ENCODE measurements at places on chromosomes 1 and 21. TPM values are rescaled to one million over a fixed set of nuclear protein-coding genes. Genes with fewer than 3 reads are reported as not detected.

DNA sequence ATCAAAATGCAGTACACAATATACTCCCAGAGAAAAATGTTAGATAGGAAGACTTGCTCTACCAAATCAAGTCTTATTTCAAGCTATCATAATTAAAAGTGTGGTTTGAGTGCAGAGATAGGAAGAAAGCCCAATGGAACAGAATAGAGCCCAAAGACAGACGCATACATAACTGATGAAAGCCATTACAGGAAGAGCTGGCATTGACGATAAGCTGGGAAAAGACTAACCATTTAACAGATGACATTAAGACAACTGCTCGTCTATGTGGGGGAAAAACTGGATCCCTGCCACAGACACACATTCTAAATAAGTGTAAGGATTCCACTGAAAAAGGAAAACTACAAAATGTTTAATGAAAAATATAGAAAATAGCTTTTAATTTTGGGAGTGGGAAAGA is 85.5 kb downstream of the NGF start:
- DNase-seq, result no peak

DNA sequence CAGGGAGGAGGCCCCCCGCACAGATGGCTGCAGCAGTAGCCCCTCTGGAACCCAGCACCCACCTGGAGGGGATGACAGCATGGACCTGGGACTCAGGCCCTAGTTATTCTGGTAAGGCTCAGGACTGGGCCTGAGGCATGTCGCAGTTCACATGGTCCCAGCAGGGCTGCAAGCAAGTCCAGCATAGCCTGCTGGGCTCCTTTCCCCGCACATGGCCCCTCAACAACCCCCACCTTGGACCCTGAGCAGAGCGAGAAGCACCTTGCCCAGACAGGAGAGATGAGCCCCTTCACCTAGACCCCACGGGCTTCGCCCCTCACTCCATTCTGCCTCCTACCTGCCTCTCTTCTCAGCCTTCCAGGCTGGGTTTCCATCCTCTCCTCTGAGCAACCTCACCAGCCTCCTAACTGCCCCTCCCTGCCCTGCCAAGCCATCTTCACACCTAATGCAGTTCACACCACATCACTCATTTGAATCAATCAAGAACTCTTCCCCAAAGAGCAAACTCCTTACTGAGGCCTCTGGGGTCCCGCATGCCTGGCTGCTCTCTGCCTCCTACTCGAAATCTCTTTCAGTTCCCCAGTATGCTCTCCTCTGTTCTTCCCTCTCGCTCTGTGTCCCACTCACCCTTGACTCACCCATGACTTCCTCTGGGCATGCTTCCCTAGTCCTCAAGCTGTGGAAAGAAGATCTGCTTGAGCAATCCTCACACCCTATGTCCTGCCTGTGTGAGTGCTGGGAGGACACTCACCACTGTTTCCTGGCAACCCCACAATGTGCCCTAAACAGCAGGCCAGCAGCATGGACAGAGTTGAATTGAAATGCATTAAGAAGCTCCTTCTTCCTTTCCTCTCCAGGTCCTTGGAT is 9.4 kb upstream of the THEMIS2 start:
- no peak for DNase-seq

GRCh38 chr21:41851090-41851790 is 27.9 kb downstream of the PRDM15 start:
- no peak for DNase-seq

DNA sequence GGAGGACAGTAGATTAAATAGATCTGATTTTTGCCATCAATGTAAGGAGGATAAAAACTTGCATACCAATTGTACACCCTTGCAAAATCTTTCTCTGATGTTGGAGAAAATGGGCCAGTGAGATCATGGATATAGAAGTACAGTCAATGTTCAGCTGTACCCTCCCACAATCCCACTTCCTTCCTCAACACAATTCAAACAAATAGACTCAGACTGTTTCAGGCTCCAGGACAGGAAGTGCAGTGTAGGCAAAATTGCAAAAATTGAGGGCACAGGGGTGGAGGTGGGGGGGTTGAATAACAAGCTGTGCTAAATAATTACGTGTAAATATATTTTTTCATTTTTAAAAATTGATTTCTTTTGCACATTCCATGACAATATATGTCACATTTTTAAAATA is 3.9 kb upstream of the IFI44 start:
- no peak for DNase-seq

GRCh38 chr1:119631433-119632102 is 16.5 kb downstream of the ZNF697 start:
- DNase-seq, result no peak

DNA sequence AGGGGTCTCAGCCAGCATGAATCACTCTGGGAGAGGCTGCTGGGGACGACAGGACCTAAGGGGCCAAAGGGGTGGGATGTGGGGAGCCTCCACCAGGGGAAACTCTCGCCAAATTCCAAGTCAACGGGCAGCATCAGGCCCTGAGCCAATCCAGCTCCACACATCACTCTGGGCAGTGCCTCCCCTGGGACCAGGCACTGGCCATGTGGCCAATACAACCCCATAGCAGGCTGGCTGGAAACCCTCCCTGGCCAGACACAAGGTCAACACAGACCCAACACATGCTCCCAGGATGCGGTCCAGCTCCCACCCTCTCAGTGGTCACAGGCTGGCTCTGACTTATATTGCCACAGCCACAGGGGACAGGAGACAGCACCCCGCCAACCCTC is 60.0 kb downstream of the MEGF6 start:
- no peak for DNase-seq

- no peak for DNase-seq
Observed at GRCh38 chr1:61132645-61133334, 50.4 kb downstream of the NFIA start.

DNA sequence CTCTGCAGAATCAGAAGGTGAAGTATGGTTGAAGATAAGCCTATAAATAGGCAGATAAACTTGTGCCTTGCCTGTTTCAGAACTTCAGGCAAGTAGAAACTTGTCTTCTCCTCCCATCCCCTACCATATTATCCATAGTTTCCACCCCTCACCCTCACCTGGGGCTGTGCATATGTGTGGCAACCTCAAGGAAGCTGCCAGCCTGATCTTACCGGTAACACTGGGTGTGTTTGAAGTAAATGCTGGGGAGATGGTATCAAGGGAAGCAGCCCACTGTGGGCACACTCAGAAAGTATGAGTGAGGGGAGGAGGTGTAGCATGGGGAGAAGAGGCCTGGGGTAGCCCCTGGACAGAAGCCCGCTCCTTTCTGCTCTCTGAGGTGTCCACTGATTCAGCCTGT is 14.5 kb downstream of the VANGL2 start:
- no peak for DNase-seq

GRCh38 chr1:206537141-206537540 is 29.8 kb downstream of the RASSF5 start:
- DNase-seq, result no peak

DNA sequence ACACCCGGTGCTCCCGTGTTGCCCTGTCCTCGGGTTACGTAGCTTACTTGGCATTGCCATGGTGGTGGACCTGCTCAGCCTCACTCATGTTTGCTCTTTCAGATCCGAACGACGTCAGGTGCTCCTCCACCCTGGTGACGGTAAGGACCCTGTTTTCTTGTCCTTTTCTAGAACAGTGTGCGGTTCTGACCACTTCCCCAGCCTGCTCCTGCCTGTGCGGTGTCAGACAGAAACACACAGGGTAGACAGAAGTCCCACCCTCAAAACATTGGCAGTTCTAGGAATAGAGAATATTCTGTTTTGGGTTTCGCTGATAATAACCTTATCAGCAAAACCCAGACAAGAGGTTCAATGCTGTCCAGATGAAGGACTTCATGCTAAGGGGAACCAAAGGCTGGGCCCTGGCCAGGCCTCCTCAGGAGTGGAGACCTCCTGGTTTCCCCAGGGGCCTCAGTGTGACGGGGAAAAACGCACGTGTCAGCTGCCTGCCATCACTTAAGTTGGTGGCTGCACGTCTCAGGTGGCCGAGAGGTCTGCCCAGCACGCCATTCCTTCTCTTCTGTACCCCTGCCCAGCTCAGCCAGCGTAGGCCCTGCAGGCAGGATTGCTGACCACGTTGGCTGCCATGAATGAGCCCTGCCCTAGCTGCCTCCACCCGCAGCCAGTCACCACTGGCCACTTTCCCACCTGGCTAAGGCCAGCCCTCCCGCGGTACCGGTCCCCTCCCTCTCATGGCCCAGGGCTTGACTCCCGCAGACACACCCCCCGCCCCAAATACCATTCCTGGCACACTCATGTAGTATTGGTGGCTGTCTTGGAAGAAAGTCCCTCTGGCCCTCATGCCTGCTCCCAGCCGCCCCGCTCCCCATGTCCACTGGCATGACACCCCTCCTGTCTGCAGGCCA is 33.6 kb downstream of the SLC37A1 start:
- DNase-seq, result no peak

- no peak for DNase-seq
Observed at GRCh38 chr1:203726417-203726867, 38.5 kb upstream of the LAX1 start.

GRCh38 chr1:40853885-40854170 is 8.3 kb downstream of the CITED4 start:
- no peak for DNase-seq

GRCh38 chr1:102550729-102551384 is 554.1 kb upstream of the OLFM3 start:
- DNase-seq, result peak; percentile 3

DNA sequence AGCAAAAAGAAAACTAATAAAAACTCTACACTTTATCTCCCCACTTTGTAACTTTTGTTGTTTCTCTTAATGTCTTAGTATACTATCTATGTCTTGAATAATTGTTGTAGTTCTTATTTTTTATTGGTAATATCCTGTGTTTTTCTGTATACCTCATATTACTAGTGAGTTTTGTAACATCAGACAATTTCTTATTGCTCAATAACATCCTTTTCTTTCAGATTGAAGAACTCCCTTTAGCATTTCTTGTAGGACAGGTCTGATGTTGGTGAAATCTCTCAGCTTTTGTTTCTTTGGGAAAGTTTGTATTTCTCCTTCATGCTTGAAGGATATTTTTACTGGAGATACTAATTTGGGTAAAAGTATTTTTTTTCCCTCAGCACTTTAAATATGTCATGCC is 79.8 kb upstream of the LRRC8B start:
- DNase-seq, result no peak

GRCh38 chr1:152024223-152024622 is 12.6 kb downstream of the S100A11 start:
- no peak for DNase-seq

- no peak for DNase-seq
Observed at GRCh38 chr1:47216278-47217059, 15.6 kb downstream of the TAL1 start.

DNA sequence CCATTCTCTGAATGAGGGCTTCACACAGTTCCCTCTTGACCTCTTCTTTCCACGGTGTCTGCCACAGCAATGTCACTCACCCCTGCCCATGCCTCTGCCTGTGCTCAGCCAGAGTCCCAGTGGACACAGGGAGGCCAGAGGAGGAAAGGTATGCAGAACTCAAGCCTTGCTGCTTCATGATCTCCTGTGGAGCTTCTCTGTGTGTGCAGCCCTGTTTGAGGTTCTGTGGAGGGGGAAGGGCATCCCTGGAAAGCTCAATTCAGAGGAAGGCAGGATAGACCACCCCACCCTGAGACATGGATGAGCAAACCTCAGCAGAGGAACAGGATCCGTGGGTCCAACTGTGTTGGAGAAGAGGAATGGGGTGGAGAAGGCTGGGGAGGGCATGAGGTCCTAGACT is 2.0 kb downstream of the HCN3 start:
- DNase-seq, result no peak

DNA sequence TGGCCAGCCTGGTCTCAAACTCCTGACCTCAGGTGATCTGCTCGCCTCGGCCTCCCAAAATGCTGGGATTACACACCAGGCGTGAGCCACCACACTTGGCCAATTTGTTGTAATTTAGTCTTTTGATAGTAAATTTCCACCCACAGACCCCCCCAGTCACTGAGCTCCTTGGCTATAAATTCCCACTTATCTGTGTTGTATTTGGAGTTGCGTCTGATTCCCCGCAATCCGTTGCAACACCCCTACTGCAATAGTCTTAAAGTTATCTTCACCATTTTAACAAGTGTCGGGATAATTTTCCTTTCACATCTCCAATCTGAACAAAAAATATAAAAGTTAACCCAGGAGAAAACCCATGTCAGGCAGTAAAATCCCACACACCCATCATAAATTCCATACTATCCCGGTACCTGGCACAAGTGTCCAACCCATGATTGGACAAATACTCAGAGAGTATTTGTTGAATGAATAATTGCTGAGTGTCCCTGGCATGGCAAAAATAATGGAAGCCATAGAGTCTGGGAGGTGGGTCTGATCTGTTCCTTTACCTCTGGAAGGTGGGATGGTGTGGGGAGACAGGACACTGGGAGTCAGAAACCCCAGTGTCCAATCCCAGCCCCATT is 9.3 kb upstream of the CNR2 start:
- no peak for DNase-seq

DNA sequence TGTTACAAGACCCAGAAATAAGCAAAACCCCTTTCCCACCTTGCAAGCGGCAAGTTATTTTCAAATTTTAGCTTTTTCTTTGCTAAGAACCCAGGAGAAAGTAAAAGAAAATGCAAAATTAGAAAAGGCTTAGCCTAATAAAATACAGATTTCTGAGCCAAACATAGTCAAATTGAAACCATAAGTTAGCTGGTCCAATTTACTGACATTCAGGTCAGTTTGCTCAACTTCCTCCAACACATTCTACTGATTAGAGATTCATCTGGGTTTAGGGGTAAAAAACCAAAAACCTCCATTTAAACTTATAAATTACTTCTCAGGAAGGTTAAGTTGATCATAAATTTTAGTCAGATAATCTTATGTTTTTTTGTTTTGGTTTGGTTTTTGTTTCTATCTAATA is 701.8 kb upstream of the CXADR start:
- DNase-seq, result no peak

- DNase-seq, result no peak
Observed at GRCh38 chr1:170765712-170766330, 101.9 kb downstream of the PRRX1 start.

- no peak for DNase-seq
Observed at GRCh38 chr1:165057956-165058355, 298.6 kb downstream of the LMX1A start.

GRCh38 chr1:77412820-77413530 is 131.2 kb downstream of the AK5 start:
- DNase-seq, result no peak

- DNase-seq, result no peak
Observed at GRCh38 chr1:97849345-97850340, 71.2 kb downstream of the DPYD start.

GRCh38 chr1:8747879-8748825 is 69.3 kb downstream of the RERE start:
- no peak for DNase-seq

MTX1 gene
- total RNA-seq, result 25.5 TPM

C1orf50 gene
- total RNA-seq, result 11.7 TPM

CNIH3 gene
- total RNA-seq, result 1.4 TPM

SLC1A7 gene
- total RNA-seq, result not detected

KRTAP7-1 gene
- not detected for total RNA-seq

CRNN gene
- not detected for total RNA-seq

UMODL1 gene
- 0.89 TPM for total RNA-seq

FAM78B gene
- total RNA-seq, result 0.79 TPM

NCAM2 gene
- total RNA-seq, result not detected

FCMR gene
- 47.3 TPM for total RNA-seq

RAVER2 gene
- total RNA-seq, result 3.0 TPM
